ENCODE measurements at places on chromosomes 5 and 9.

DNA sequence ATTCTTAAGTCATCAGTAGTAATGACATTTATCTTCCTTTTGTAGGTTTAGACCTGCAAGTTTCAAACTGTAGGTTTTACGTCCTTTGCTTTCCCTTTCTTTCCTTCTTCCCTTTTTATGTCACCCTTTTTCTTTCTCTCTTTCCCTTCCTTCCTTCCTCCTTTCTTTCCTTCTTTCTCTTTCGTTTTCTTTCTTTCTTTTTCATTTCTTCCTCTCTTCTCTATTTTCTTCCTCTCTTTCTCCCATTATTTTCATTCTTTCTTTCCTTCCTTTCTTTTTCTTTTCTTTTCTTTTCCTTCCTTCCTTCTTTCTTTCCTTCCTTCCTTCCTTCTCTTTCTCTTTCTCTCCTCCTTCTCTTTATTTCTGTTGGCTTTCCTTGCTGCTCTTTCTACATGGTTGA lies 59.9 kb downstream of the WDR36 start:
- no peak for DNase-seq

- DNase-seq = no peak
These were observed 55.4 kb downstream of the SLC27A6 start for GRCh38 chr5:129020683-129021082.

DNA sequence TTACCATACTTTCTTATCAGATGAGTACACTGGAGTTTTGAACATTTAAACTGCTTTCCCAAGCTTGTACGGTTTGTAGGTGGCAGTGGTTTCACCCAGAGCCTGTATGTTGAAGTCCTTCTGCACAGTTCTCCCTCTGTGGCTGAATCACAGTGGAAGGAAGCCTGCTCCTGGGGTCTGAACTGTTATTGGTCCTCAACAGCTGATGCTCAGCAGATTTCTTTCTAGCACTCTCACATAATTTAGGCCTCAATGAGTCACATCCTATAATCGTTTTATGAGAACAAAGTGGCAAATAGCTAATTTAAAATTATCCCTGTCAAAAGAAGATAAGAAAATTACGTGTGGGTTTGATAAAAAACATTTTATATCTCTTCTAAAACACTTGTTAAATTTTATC lies 229.7 kb downstream of the TLE4 start:
- DNase-seq = no peak

- DNase-seq = no peak
These were observed 56.7 kb downstream of the GADD45G start for GRCh38 chr9:89661391-89661949.
